ENCODE measurements at places on chromosomes 7 and 10.

GRCh38 chr7:75957021-75957736, 37.2 kb downstream of the TMEM120A start:
- DNase-seq: no peak

GRCh38 chr7:124462249-124462648, 303.3 kb downstream of the GPR37 start:
- peak; percentile 28 for DNase-seq

GRCh38 chr7:32694182-32694581, 197.4 kb downstream of the KBTBD2 start:
- no peak for DNase-seq

- DNase-seq: no peak
These were observed 663.3 kb upstream of the FOXK1 start for GRCh38 chr7:4018601-4019316.

DNA sequence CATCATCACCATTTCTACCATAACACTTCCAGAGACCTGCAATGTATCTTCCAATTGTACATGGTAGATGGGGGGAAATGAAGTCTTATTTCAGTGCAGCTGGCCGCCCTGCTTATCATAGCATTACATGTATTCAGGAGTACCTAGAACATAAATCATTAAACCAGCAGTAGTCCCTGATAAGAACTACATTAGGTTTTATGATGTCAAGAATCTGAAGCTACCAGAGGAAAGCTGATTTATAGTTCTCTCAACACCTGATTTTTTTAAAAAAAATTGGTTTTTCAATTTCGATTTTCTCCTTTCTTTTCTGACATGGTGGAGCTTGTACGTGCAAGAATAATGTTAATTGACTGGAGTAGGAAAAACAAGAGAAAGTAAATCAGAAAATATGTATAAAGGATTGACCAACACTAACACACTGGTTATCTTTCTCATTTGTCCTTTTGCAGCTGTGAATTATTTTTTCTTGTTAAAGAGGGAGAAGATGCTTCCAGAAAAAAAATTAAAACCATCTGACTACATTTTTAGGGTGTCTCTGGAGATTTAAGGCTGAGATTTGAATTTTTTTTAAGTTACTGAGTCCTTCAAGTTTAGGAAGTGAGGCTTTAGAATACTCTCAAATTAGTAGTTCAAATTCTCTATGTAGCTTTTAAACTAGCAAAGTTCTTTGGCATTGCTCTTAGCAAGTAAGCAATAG, 59.1 kb downstream of the CSTF2T start:
- DNase-seq: no peak

- DNase-seq: no peak
These were observed 48.2 kb downstream of the ARHGAP22 start for GRCh38 chr10:48556713-48557112.

DNA sequence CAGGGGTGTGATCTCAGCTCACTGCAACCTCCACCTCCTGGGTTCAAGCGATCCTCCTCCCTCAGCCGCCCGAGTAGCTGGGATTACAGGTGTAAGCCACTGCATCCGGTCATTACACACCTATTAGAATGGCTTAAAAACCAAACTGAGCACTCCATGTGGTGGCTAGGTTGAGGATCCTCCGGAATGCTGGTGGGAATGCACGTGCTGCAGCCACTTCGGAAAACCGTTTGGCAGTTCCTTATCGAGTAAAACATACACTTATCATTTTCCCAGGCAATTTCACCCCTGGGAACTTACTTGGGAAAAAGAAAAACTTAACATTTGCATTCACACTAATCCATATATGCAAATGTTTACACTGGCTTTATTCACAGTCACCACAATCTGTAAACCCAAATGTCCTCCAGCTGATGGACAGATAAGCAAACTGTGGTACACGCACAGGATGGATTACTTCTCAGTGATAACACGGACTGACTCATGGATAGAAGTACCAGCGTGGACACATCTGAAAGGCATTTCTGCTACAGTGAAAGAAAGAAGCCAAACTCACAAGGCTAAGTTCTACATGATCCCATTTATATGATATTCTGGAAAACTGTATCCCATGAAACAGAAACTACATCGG, 20.4 kb downstream of the RFC2 start:
- no peak for DNase-seq

DNA sequence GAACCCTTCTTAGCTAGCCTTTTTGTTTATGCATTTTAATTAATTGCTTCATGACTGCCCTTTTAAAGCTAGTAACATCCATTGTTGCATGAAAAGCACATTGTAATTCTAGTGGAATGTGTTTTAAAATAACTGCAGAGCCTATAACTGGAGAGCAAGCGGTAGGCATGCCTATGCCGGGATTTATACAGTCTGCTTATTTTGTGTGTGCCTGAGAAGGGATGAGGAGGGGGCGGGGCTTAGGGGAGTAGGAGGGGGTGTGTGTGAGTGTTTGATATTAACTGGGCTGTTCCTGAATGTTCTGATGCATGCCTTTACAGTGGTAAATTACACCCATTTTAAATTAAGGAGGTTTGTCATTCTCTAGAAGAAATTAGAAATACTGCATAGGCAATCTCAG, 208.1 kb downstream of the TCF7L2 start:
- DNase-seq: no peak

- peak; percentile 86 for DNase-seq
These were observed 315.2 kb downstream of the GATA3 start for GRCh38 chr10:8369666-8370065.

- no peak for DNase-seq
These were observed 246.8 kb downstream of the ELMO1 start for GRCh38 chr7:37201876-37202198.

GRCh38 chr7:79520543-79520942, 67.1 kb upstream of the MAGI2 start:
- no peak for DNase-seq

DNA sequence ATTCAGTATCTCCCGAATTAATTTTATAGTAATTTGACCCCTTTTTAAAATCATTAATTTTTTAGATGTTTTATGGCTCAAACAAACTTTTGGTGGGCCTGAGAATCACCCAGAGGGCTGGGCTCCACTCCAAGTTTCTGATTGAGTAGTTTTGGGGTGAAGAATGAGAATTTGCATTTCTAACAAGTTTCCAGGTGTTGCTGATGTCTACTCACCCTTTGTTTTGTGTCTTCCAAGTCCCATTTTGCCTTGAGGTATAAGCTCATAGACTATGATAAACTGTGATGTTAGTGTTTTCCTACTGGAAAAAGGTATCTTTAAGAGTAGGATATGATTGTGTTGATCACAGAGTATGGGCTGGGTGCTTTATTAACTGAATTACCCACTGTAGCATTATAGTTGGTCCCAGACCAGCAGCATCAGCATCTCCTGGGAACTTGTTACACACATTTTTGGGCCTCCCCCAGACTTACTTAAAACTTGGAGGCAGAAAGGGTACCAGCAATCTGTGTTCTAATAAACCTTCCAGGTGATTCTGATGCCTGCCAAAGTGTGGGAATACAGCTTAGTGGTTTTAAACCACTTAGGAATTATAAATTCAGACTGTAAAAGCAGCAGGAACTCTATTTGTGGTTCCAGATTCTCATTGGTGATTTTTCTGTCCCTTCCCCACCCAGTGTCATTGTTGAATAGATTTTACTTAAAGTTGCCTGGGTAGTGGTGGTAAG, 19.1 kb downstream of the ZNRF2 start:
- no peak for DNase-seq

DNA sequence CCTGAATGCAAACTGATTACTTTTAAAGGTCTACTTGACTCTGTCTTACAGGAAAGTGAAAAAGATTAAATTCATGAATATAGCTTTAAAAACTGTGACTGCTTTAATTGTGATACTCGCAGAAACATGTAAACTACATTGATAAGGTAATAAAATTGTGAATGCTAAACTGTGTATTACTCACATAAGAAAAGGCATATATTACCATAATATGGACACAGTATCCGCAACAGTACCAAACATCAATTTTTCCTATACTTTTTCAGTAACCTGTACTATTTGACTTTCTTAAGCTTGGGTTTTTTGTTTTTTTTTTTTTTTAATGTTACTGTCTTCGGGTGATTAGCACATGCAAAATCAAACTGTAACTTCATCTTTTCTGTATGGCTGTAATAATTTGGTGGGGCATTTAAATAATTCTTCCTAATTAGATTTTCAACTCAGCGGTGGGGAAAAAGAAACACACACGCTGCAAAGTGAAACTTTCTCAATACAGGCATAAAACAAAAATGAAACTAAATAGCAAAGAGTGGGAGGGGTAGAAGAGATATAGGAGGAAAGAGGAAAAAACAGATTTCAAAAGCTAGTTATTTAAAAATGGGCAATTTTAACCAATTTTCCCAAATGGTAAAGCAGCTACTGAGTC, 23.2 kb downstream of the NT5C3A start:
- DNase-seq: peak; percentile 50

GRCh38 chr7:137862358-137862757, 15.6 kb upstream of the DGKI start:
- DNase-seq: no peak

DNA sequence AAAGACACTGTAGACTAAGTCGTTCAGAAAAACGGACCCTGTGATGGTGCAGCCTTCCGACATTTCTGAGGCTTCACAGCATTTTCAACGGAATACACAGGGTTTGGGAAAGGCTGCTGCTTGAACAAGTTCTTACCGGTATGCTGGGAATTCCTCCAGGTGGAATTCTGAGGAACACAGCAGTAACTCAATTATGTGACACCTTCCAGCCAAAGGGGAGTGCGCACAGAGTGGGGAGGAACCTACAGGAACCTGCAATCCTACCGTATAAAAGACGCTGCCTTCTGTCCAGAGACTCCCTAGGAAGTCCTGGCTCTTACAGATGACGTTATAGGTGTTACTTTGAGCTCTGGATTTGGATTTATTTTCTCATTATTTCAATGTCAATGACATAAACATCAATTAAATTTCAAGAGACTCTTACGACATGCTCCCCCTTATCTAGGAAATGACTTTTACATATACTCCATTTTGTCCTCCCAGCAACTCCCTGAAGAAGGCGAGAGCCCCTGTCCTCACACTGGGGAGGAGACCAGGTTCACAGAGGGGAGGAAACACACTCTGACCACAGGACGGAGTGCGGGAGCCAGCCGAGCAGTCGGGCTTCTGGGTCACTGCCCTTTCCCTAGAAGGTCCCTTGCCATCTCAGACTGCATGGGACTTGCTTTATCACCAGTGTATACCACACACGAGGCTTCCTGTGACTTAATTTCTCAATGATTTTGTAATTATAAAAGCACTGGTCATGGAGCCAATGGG, 27.9 kb downstream of the VIPR2 start:
- no peak for DNase-seq

- peak; percentile 54 for DNase-seq
These were observed 2.8 kb downstream of the TET1 start for GRCh38 chr10:68562661-68563570.

GRCh38 chr10:113007821-113008220, 57.8 kb downstream of the TCF7L2 start:
- no peak for DNase-seq

DNA sequence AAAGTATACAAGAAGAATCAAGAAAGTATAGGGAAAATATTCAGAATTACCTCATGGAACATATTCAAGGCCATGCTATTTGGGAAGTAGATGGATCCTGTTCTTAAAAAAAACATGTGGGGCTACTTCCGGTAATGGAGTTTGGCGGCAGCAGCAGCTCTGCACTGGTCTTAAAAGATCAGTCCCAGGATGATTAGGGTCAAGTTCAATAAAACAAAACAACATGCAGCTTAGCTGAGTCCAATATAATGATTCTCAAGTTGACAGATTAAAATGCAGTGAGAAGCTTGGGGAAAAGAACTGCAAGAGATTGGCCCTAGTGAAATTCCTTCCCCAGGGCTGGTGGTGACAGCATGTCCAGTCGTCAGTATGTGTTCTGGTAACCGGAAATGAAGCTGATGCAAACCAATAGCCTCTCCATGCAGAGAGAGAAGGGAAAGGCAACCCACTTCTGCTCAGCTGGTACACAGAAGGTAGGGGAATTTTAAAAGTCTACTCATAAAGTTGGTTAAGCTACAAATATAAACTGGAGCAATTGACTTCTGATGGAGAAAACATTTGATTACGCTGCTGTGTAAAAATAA, 305.1 kb upstream of the IMMP2L start:
- no peak for DNase-seq

GRCh38 chr10:78349165-78349516, 315.5 kb downstream of the RPS24 start:
- DNase-seq: no peak

- DNase-seq: no peak
These were observed 1.2 kb upstream of the UNCX start for GRCh38 chr7:1231214-1232102.

- DNase-seq: no peak
These were observed 5.4 kb upstream of the CYREN start for GRCh38 chr7:135175931-135176330.

DNA sequence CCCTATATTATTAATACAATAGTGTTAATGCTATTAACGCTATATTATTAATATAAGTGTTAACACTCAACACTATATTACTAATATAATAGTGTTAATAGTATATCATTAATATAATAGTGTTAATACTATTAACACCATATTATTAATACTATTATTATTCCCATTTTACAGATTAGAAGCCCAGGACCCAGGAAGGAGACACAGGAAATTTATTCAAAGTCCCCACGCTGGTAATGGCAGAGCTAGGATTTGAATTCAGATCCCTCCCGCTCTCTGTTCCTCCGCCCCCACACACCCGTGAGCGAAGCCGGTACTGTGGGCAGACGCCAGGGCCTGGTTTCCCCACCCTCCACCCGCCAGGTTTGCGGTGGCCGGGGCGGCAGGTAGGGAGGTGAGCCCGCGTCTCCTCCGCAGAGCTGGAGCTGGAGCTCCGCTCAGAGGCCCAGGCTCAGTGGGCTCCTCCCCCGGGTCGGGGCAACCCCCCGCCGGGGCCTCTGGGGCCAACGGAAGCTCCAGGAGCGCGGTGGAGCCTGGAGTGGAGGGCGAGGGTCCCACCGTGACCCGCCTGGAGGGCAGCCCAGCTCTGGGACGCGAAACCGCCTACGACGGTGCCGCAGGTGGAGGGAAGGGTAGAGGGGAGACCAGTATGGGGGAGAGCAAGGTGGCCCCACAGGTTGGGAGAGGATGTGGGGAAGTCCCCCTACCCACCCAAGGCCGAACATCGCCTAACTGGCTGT, at the start of gene TMEM225B:
Gene TMEM225B, plus strand, starts transcription at position 506 of the 740 bp plus-strand sequence. CDS start 6,122 bp downstream, outside the sequence.
- no peak for DNase-seq

DNA sequence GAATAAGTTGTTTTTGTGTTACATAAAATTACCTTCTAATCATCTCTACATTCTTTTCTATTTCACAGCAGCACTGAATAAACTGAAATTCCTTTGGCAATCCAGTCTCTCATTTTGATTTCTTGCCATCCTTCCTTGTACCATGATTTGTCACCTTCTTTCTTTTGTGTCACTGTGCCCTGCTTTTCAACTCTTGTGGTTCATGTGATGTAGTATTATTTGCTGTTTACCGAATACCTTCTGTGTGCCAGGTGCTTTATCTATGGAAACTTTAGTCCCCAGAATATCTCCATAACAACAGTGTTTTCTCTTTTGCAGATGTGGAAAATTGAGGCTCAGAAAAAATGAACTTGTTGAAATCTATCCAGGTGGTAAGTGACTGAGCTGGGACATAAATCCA, 220.3 kb downstream of the STK31 start:
- no peak for DNase-seq

GRCh38 chr7:43729924-43730248, 563 bp upstream of the COA1 start:
- DNase-seq: no peak

Measured in RPMI7951 (cell line).